ENCODE measurements at places on chromosomes 3 and 15.

DNA sequence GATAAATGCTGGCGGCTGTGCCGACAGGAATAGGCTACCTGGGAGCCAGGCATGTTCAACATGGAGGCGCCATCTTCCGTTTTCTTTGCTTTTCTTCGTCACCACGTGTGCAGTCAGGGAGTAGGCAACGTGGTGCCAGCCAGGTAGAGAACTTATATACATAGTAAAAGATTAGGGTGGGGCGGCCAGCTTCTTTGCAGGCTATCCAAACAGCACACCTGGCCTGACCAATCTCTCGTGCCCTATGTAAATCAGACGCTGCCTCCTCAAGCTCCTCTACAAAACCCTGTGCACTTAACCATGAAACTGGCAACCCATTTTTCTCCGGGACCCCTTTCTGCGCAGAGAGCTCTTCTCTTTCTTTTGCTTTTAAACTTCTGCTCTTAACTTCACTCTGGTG, 28.6 kb upstream of the OR5K4 start:
- DNase-seq: no peak

GRCh38 chr15:86624261-86625036, 544.8 kb downstream of the AGBL1 start:
- peak; percentile 92 for DNase-seq

- no peak for DNase-seq
These were observed 302.0 kb downstream of the CHST2 start for GRCh38 chr3:143421556-143421955.

- no peak for DNase-seq
These were observed 71.9 kb downstream of the SSR3 start for GRCh38 chr3:156483002-156483401.

DNA sequence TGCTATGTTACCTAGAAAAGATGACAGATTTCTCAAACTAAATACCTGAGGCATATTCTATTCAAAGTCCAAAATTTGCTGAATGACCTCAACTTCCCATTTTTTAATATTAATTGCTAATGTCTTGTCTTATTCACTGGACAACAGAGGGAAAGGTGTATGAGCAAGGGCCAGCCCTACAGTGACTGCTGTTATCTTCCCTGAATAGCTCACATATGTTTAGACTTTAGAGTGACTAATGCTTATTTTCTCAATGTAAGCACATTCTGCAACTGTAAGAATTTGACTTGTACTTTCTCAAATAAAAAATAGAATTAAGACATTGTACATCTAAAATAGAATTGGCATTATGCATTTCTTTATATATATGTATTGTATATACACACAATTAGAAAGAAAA, 26.5 kb upstream of the AADACL2 start:
- DNase-seq: no peak

Measured in activated CD8-positive, alpha-beta T cell treated with anti-CD3 and anti-CD28 coated beads for 36 hours (primary cell).